ENCODE measurements at places on chromosomes 11 and 22. TPM values are rescaled to one million over a fixed set of nuclear protein-coding genes. Genes with fewer than 3 reads are reported as not detected.

CSTPP1 gene
- total RNA-seq, result 22.0 TPM

NCAM1 gene
- total RNA-seq, result not detected

CDCA5 gene
- total RNA-seq, result 9.1 TPM

MS4A3 gene
- not detected for total RNA-seq

KLHDC7B gene
- not detected for total RNA-seq

CNGA4 gene
- total RNA-seq, result under 0.01 TPM

CD6 gene
- not detected for total RNA-seq

DRG1 gene
- total RNA-seq, result 141 TPM

HDHD5 gene
- 31.4 TPM for total RNA-seq

FAT3 gene
- 2.2 TPM for total RNA-seq

BCO2 gene
- 0.83 TPM for total RNA-seq

IL17RA gene
- total RNA-seq, result 5.2 TPM

- no peak overlapping the region for H3K4me3 ChIP-seq
- peaks cover 63% of the 10 kb centered on the region for H3K27me3 ChIP-seq
- no peaks in the 10 kb centered on the region for H3K4me1 ChIP-seq
- no peak for DNase-seq
- no peaks in the 10 kb centered on the region for H3K36me3 ChIP-seq
Observed at GRCh38 chr11:13956988-13957387, 5.5 kb upstream of the SPON1 start.

DNA sequence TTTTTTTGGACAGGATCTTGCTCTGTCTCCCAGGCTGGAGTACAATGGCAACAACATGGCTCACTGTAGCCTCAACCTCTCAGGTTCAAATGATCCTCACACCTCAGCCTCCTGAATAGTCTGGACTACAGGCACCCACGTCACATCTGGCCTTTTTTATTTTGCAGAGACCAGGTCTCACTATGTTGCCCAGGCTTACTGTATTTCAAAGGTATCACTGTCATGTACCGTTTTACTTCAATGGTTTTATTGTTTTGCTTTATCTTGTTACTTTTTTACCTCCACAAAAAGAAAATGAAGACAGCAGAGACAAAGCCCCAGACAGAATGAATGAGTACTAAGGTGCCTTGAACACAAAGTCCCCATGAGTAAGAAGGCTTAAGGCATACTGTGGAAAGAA is 5.1 kb downstream of the TCF20 start:
- no peak overlapping the region for H3K27ac ChIP-seq
- H3K4me1 ChIP-seq, result no peaks in the 10 kb centered on the region
- no peaks in the 10 kb centered on the region for H3K36me3 ChIP-seq
- H3K4me3 ChIP-seq, result no peak overlapping the region
- H3K27me3 ChIP-seq, result no peaks in the 10 kb centered on the region
- no peak for DNase-seq

- H3K36me3 ChIP-seq, result no peaks in the 10 kb centered on the region
- peak overlapping the region; percentile 78 for H3K4me3 ChIP-seq
- peak overlapping the region; percentile 73 for H3K27ac ChIP-seq
- no peak for DNase-seq
- H3K27me3 ChIP-seq, result no peaks in the 10 kb centered on the region
- H3K4me1 ChIP-seq, result peaks cover 51% of the 10 kb centered on the region
Observed at GRCh38 chr11:44565953-44566949, 788 bp downstream of the CD82 start.

- no peaks in the 10 kb centered on the region for H3K36me3 ChIP-seq
- no peaks in the 10 kb centered on the region for H3K4me1 ChIP-seq
- no peak overlapping the region for H3K4me3 ChIP-seq
- no peak overlapping the region for H3K27ac ChIP-seq
- H3K27me3 ChIP-seq, result peaks cover 1% of the 10 kb centered on the region
- no peak for DNase-seq
Observed at GRCh38 chr11:45649544-45650165, 15.8 kb downstream of the CHST1 start.

GRCh38 chr11:47327025-47327424 is 25.5 kb downstream of the MYBPC3 start:
- 0 out of 2 replicates have a peak, but pooled peaks cover 2% of the 10 kb centered on the region for H3K4me1 ChIP-seq
- H3K27ac ChIP-seq, result no peak overlapping the region
- H3K4me3 ChIP-seq, result no peak overlapping the region
- H3K27me3 ChIP-seq, result no peaks in the 10 kb centered on the region
- no peak for DNase-seq

DNA sequence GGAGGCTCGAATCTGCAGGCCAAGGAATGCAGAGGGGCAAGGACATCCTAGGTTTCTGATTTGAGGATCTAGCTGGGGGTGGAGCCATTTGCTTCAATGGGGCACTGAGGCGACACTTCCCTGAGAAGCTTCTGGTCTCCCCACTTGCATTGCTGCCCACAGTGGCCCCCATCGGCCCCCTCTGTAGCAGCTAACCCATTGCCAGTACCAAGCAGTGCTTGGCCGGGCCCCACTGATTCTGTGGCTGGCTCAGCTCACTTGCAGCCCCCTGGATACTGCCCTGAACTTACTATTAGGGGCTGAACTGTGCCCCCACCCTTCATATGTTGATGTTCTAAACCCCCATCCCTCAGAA is 42.9 kb upstream of the SHISAL1 start:
- peaks cover 28% of the 10 kb centered on the region for H3K4me1 ChIP-seq
- DNase-seq, result no peak
- H3K27me3 ChIP-seq, result no peaks in the 10 kb centered on the region
- H3K36me3 ChIP-seq, result no peaks in the 10 kb centered on the region

DNA sequence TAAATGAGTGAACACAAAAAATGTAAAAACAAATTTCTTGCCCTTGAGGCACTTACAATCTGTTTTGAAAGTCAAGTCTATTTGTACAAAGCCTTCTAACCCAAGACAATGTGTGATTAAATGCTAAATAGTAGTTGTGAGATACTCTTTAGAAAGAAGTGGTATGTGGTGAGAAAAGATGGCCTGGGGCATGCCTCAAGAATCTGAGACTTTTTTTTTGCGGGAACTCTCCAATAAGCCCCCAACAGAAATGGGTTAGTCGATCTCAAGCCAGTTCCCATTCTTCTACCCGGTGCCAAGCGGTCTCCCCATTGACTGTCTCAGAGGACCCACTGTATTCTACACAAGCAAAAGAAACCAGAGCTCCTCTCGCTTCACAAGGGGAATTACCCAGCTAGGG is 26.9 kb upstream of the TBCEL start:
- no peaks in the 10 kb centered on the region for H3K36me3 ChIP-seq
- DNase-seq, result no peak
- H3K4me3 ChIP-seq, result no peak overlapping the region
- H3K27ac ChIP-seq, result no peak overlapping the region
- peaks cover 24% of the 10 kb centered on the region for H3K27me3 ChIP-seq

GRCh38 chr11:32817181-32817851 is 12.4 kb upstream of the PRRG4 start:
- H3K4me1 ChIP-seq, result no peaks in the 10 kb centered on the region
- no peak for DNase-seq
- H3K4me3 ChIP-seq, result no peak overlapping the region
- no peak overlapping the region for H3K27ac ChIP-seq

DNA sequence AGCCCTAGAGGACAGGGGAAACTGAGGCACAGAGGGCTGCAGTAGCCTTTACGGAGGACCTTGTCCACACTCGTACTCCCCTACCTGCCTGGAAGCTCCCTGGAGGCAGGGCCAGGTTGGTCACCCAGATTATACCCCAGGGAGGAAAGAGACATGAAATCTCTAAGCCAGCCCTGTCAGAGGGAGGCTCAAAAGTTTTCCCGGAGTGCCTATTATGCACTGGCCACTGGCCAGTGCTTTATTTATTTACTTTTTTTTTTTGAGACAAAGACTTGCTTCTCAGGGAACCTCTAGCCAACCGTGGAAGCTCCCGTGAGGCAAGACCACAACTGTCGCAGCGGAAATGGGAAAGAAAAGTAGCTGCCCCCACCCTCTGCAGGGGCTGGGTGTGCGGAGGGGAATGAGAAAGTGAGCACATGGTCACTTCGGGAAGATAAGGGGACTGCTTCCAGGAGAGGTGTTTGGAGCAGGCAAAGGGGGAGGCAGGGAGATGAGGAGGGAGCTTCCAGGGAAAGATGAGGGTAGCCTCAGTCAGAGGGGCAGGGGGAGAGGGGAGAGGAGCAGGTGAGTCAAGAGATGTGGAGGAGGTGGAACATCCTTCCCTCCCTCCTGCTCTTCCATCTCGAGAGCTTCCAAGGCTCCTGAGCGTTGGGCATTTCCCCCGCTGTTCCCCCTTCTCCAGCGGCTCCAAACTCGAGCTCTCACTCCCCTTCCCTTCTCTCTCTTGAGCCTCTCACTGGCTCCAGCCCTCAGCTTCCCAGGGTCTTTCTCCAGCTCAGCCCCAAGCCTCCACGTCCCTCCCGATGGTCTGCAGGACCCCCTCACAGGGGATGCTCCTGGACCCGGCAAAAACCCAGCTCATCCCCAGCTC is 4.3 kb downstream of the IL2RB start:
- peak; percentile 2 for DNase-seq
- H3K27ac ChIP-seq, result no peak overlapping the region
- H3K4me3 ChIP-seq, result no peak overlapping the region
- peaks cover 2% of the 10 kb centered on the region for H3K4me1 ChIP-seq

GRCh38 chr11:889257-889656 is 21.4 kb downstream of the CHID1 start:
- no peak overlapping the region for H3K27ac ChIP-seq
- H3K27me3 ChIP-seq, result no peaks in the 10 kb centered on the region
- DNase-seq, result no peak

DNA sequence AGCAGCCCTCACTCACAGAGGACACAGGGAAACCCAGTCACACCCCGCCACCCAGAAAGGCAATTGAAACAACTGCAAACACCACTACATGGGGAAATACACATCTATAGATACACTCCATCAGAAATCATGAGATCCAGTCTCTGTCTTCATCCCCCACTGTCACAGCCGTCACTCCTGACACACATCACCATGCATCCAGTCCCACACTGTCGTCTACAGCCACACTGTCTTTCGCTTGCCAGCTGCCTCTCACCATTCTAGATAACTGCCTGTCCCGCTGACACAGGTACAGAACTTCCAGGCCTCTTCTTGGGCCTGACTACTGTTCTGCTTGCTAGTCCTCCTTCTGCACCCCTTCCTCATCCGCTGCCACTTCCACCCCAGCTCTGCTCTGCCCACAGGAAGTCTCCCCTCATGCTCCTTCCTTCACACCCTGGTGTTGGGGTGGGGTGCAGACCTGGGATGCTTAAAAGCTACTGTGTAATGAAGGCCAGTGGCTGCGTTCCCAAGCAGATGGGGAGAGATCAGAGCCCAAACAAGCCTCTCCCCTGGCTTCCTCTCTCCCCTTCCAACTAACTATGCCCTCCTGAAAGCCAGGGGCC is 42.6 kb downstream of the SLC22A12 start:
- H3K27ac ChIP-seq, result no peak overlapping the region
- no peak overlapping the region for H3K4me3 ChIP-seq
- H3K27me3 ChIP-seq, result peaks cover 68% of the 10 kb centered on the region

- peaks cover 21% of the 10 kb centered on the region for H3K4me1 ChIP-seq
- DNase-seq, result peak; percentile 4
- H3K4me3 ChIP-seq, result no peak overlapping the region
- peak overlapping the region; percentile 93 for H3K27ac ChIP-seq
Observed at GRCh38 chr11:75656044-75656727, 12.7 kb downstream of the MAP6 start.

DNA sequence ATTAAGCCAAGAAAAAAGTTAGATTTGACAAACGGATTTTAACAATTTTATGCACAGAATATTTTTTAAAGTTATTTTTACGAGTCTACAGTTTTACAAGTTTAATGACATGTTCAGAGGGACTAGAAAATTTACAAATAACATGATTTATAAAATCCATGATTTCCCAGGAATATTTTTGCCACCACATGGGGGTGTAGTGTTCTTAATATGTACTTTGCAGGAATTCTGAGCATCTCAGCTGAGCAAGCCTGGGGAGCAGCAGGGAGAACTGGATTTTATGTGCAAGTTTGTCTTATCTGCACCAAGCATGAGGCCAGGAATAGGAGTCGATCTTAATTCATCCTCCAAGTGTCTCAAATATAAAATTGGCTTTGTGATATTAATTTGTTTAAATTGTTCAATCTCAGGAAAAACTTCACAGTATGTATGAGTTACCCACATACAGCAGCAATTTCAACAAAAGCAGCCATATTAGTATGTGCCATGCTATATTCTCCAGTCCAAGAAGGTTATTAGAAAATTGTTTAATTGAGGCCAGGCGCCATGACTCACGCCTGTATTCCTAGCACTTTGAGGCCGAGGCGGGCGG is 826.3 kb downstream of the DLG2 start:
- H3K27ac ChIP-seq, result no peak overlapping the region
- no peak overlapping the region for H3K4me3 ChIP-seq
- H3K4me1 ChIP-seq, result no peaks in the 10 kb centered on the region
- H3K27me3 ChIP-seq, result no peaks in the 10 kb centered on the region
- DNase-seq, result peak; percentile 36
- H3K36me3 ChIP-seq, result no peaks in the 10 kb centered on the region

DNA sequence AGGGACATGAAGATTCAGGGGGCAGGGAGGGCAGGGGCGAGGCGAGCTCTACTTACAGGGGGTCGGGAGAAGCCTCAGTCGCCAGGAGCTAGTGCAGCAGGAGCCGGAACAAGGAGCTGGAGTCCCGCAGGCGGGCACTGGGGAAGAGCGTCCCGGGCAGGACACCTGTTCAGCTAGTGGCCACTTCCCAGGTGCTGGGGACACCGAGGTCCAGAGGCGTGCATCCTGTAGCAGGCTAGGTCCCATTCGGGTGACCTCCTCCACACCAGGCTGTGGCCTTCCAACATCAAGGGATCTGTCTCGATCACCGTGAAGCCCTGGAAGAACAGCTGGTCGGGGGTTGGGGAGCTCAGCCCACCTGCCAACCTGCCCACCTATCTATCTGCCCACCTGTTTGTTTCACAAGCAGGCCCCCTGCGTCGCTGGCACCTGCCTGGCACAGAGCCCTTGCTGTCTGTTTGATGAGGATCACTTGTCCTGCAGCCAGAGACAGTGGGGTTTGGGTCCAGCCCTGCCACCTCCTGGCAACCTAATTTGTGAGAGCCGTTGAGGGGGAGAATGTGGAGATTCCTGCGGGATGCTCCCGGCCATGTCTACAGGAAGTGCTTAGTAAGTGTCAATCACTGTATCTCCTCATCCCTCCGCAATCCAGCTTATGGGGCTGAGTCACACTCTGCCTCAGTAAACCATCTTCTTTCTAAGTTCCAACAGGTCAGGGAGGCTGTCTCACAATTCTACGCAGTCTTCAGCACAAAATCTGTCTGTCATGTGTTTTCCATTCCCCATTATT is 940.9 kb downstream of the BRD1 start:
- no peaks in the 10 kb centered on the region for H3K27me3 ChIP-seq
- H3K36me3 ChIP-seq, result no peaks in the 10 kb centered on the region
- no peak overlapping the region for H3K4me3 ChIP-seq

- no peaks in the 10 kb centered on the region for H3K36me3 ChIP-seq
- peaks cover 24% of the 10 kb centered on the region for H3K27me3 ChIP-seq
- H3K4me1 ChIP-seq, result no peaks in the 10 kb centered on the region
- DNase-seq, result no peak
Observed at GRCh38 chr11:75775056-75775455, 6.5 kb downstream of the DGAT2 start.

Data from IMR-90 (cell line).